ENCODE measurements at places on chromosomes 2 and 18.

DNA sequence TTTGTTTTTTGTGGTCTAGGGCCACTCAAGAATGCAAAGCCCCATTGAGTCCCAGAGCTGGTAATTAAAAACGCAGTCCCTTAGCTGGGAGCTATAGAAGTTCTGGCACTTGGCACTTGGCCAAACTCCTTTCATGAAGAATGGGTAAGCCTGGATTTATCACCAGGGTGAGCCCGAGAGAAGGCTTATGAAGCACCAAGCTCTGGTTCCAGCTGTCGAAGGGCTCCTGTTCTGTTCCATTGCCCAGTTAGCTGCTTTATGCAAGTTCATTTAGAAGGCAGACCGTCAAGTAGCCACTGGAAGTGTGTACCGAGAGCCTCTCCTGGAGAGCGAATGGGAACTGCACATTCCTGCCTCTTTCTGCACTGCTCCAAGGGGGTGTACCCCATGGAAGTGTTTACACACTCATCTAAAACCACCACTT lies 14.2 kb downstream of the ECEL1 start:
- DNase-seq: peak; percentile 17

DNA sequence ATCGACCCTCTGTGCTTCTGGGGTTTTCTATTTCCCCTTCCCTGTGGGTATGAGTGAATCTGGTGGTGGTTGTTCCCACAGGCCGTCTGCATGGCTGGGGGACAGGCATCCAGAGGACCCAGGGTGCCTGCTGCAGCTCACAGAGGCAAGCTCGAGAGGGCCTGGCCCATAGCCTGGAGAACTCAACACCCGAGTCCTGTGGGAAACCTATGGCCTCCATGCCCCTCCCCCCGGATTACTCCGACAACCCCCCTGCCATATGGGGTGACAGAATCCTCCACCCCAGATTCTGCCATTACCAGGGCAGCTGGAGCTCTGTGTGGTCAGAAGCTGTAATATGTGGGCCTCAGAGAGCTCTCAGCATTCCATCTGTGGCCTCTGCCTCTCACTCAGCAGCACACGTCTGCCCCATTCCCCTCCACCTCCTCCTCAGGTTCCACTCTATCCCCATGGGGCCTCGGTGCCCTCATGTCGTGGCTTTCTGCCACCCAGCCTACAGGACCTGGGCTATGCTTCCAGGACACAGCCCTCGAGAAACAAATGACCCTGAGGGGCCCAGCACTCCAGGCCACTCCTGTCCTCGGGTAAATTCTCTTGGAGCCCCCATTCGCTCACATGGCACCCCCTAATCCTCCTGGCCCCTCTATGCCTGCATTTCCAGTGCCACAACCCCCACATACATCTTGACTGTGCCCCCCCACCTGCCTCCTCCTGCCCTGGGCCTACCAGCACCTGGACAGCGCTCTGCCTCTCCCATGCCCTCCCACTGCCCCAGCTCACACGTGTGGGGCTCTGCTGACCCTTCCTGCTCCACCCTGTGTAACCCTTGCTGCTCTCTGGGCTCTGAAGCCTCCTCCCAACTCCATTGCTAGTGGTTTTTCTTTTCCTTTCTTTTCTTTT lies 3.6 kb downstream of the MZT2A start:
- DNase-seq: no peak

DNA sequence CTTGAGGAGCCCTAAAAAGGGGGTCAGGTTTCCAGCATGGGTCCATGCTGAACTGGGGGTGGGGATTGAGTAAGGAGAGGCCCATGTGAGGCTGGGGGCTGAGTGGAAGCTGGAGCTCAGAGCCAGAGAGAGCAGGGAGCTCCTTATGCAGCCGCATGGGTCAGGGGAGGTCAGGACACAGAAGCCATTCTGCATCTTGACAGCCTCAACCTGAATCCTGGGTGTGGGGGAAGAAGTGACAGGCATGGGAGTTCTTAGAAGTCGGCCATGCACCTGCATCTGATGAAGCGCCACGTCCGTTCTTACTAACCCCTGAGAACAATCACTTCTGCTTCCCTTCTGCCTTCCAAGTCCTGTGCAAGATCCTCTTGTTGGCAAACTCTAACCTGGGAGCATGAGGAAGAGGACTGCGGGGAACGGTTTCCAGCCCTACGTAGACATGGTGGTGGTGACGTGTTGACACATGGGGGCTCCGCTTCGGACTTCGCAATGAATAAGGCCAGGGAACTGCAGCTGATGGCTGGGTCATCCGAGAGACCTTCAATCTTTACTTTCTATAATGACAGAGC lies 22.3 kb downstream of the GNLY start:
- DNase-seq: no peak

- no peak for DNase-seq
These were observed 31.4 kb downstream of the QPCT start for GRCh38 chr2:37375741-37376288.

DNA sequence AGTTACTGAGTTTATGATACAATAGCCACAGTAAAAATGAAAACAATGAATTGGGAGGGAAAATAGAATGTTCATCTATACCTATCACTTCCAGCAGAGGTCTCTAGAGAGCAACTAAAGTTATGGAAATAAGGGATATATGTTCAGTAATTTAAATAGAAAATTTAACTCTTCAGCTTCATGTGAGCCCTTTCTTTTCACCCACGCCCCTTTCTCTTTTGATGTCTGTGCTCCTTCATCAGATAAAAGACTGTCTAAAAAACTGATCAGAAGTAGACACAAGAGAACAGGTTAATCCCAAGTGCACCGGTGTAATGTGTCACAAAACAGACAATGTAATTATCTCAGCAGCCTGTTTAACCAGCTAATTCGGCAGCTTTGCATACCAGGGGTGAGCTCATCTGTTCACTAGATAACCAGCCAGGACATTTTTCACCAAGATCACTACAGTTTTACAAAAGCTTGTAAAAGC lies 238.5 kb upstream of the ERBB4 start:
- peak; percentile 35 for DNase-seq

- no peak for DNase-seq
These were observed 3.4 kb downstream of the SP9 start for GRCh38 chr2:174338147-174338605.

DNA sequence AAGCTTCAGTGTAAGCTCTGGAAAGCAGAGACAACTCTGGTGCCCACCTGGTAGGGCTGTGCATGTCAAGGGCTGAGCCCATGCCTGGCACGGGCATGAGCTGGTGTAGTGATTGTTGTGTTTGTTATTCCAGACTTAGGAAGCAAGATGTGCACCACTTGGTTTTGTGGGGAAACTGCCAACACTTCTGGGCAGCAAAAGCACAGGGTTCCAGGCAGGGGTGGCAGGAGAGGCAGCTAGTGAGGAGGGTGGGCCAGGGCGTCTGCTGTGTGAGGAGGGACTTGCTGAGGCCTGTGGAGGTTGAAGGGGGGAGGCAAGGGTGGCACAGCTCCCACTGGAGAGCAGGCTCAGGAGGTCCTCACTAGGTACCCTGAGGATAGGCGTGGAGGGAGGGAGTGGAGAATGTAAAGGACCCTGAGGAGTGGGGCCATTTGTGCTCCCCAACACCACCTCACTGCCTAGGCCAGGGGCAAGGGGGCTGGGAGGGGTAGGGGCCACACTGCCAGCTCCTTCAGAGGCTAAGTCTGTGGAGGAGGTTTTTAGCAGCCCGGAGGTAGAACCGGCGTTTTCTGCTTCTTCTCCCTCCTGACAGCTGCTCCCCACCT lies 104.0 kb upstream of the POU3F3 start:
- no peak for DNase-seq

- no peak for DNase-seq
These were observed 97.4 kb upstream of the GALNT5 start for GRCh38 chr2:157160111-157160510.

DNA sequence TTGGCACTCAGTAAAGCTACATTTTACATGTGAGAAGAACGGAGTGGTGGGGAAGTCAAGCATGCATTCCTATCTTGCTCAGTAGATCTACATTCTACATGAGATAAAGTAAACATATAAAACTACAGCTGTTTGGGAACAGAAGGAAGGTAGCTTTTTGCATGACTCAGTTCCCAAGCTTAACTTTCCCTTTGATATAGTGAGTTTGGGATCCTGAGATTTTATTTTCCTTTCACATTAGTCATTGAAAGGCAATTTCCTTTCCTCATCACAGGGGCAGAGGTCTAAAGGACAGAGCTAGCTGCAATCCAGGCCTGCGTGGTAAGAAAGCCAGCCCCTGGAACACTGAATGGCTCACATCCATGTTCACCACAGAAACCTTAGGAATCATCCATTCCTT lies 257.2 kb downstream of the SRBD1 start:
- DNase-seq: peak; percentile 92

DNA sequence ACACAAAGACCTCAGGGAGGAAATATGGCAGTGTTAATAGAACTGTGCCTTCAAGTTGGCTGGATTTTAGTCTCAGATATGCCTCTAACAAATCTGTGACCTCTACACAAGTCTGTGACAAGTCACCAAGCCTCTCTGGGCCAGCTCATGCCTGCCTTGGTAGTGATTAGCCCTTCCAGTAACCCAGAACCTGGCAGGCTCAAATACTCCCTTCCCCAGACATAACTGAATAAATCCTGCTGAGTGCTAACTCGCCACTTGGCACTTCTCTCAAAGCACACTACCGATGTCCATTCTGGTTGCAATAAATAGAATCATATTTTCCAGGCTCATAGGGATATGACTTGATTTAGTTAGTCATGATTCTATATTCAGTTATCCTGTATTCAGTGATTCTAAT lies 15.3 kb upstream of the THSD7B start:
- DNase-seq: no peak

- DNase-seq: no peak
These were observed 4.6 kb downstream of the SERPINB13 start for GRCh38 chr18:63591725-63592124.

GRCh38 chr2:12434630-12435098 lies 282.1 kb upstream of the TRIB2 start:
- DNase-seq: no peak

DNA sequence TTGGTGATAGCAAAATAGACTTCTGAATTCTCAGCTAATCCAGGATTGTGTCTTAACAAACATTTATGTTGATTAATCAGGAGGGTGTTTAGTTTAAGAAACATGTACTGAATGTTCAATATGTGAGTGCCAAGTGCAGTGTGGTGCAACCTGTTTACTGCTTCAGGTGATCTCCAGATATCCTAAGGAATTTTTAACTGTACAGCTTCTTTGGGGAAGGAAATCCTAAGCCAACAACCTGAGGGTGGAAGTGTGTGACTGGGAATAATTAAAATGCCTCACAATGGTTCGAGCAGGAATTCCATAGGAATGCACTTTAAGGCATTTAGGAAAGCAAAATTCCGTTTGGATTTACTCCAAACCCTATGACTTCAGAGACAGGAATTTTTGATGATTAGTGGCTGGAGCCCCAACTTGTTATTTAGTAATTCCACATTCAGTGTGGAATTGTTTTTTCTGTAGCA lies 16.4 kb downstream of the CRIM1 start:
- DNase-seq: peak; percentile 96

- no peak for DNase-seq
These were observed 10.7 kb upstream of the TWSG1 start for GRCh38 chr18:9323750-9324445.

DNA sequence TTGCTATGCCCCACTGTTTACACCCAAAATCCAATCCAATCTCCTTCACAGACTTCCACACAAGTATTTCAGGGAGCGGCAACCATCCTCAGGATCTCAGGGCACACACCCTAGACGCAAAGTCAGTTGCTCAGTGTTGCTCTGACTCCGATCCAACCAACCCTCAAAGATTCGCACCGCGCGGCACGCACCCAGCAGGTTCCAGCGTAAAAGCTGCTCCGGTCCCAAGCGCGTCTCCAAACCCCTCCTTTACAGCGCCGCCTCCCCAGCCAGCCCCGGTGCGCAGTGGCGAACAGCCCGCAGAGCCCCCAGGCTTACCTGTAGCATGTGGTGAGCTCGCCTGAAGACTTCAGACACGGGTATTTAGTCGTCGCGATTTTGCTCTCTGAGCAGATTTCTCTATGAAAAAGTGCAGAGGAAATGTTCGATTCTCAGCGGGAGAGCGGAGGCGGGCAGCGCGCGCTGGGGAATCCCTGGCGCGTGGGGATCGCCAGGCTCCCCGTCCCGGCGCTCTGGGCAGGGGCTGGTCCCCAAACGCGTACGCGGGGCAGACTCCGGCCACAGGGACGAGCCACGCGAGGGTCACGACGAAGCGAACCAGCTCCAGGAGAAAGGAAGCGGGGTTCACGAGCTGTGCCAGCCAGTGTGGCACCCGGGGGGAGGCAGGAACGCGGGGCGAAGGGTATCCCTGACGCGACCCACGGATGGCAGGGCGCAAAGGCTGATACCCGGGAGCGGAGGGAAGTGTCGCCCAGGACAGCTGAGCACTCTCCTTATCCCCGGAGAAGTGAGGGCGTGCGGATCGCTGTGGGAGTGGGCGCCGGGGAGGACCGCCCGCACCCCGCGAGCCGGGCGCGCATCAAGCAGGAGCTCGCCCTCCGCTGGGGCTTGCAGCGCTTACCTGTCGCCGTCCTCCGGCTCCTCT lies 650 bp downstream of the CCBE1 start:
- peak; percentile 53 for DNase-seq

DNA sequence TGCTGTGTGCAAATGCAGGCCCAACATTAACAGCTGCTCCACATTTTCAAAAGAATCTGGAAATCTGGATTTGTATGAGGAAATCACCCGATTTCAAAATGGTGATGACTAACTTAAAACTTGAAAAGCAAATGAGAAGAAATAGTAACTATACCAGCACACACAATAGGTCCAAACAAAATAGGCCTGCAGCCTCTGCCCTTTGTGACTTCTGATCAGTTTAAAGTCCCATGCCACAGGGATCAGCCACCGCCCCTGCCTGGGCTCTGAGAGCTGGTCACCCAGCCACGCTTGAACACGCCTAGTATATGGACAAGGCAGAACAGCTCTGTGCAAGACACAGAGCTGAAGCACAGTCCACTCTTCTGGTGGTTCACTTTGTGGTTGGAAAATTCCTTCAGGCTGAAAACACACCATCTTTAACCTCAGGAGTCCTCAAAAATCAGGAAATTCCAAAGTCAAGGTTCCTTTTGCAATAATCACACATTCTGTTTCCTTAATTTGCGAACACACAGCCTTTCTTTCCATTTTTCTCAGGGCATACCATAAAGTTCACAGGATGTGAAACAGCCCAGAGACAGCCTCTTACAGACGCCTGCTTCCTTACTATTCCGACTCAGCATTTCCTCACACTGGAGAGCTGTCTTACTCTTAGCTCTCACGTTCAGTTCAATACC lies 150.1 kb upstream of the RIOK3 start:
- peak; percentile 95 for DNase-seq

GRCh38 chr18:79422022-79422782 lies 26.5 kb downstream of the NFATC1 start:
- peak; percentile 66 for DNase-seq
